ENCODE measurements at places on chromosomes 12 and 14.
A peak's percentile ranks its signal among the peaks of the same experiment; 100 is the strongest.

DNA sequence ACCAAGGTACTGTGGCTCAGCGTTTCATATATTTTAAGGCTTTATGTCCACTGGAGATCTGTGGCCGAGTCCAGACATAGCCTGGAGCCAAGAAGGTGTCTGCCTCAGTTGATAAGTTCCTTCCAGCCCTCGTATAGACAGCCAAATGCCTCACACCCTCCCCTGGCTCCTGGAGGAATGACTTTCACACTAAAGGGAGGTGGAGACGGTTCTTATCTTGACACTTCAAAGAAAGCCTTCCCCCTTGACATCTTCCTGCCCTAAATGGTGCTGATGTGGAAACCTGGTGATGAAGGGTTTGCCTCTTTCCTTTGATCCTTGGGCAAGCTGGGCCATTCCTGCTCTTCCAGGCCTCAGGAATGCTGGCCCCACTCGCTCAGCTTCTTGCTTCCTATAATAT lies 474.8 kb upstream of the TBX3 start:
- no peak for DNase-seq

- DNase-seq, result peak; percentile 63
Observed at GRCh38 chr12:45433441-45433868, 217.6 kb downstream of the ANO6 start.

GRCh38 chr12:114751712-114752111 lies 67.7 kb upstream of the TBX3 start:
- no peak for DNase-seq

GRCh38 chr14:106417224-106418049 lies 891.1 kb downstream of the TMEM121 start:
- peak; percentile 41 for DNase-seq

- no peak for DNase-seq
Observed at GRCh38 chr14:22878271-22879246, 4.5 kb upstream of the REM2 start.

GRCh38 chr12:92122941-92123779 lies 22.5 kb downstream of the BTG1 start:
- no peak for DNase-seq

- DNase-seq, result no peak
Observed at GRCh38 chr12:89082370-89082753, 269.9 kb downstream of the DUSP6 start.

- DNase-seq, result no peak
Observed at GRCh38 chr12:13169272-13169671, 27.3 kb upstream of the EMP1 start.

DNA sequence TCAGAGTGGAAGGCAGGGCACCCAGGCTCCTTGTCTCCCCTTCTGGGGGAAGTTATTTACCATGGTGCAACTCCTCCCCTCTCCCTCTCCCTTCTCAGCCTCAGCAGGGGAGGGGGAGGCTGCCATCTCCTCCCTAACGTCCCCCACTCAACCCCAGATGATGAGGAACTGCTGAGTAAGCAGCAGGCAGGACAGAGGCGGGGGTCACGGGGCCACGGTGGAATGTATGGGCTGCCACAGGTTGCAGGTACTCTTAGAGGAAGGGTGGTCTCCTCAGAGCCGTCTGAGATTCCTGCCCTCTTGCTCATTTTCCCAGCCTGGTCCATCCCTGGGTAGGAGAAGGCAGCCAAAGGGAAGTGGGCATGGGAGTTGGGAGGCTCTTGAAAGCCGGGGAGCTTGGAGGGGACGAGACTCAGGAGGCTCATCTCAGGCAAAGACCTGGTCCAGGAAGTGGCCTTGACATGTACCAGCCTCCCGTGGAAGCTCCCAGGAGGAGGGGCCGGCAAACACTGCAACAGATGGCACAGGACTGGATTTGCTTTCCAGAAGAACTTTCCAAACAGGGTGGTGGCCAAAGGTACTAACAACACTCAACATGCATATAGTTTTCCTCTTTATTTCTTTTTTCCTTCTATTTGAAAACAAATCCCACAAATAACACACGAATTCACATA lies 19.0 kb downstream of the RIN3 start:
- DNase-seq, result no peak

Measured in ecto neural progenitor cell (in vitro differentiated cells).